ENCODE measurements at places on chromosomes 5 and 9. TPM values are rescaled to one million over a fixed set of nuclear protein-coding genes. Genes with fewer than 3 reads are reported as not detected.

PCDHGB3 gene
- 2.9 TPM for polyA plus RNA-seq

DNA sequence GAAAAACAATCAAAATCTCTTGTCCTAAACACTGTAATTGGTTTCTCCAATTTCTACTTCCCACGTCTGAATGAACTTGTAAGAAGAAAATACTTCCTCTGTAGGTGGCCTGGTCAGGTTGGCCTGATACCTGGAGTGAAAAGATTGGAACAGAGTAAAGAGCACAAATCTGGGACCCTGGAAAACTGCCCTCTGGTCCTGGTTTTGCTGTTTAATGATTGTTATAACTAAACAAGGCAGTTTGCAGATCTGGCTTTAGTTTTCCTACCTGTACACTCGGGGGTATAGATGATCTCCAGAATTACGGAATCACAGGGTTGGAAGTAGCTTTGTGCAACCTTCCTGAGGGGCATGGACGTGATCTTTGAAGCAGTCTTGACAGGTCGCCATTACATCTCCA is 67.6 kb downstream of the ZSWIM6 start:
- no peak for DNase-seq

DNA sequence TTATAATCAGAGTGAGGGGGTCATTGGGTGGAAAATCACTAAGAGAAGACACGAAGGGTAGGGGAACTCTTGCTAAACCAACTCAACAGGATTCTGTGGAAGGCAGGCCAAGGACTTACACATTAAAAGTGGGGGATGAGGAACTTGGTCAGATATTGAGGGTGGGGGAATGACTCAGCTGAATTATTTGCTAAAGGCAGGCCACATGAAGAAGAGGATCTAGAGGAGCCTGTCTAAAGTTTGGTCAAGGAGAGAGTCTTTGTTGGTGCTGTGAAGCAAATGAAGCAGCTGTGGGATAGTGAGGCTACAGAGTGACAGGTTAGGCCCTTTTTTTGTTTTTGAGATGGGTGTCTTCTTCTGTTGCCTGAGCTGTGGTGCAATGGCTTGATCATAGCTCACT is 63.9 kb upstream of the SPRY4 start:
- no peak for DNase-seq

DNA sequence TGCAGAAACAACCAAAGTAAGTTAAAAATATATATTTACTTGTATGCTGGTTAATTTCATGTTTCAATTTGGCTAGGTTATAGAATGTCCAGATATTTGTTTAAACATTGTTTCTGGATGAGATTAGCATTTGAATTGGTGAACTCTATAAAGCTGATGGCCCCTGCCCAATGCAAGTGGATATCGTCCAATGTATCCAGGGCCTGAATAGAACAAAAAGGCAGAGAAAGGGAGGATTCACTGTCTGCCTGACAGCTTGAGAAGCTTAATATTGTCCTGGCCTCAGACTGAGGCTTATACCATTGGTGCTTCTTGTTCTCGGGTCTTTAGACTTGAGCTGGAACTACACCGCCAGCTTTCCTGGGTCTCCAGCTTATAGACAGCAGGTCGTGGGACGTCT is 446.7 kb upstream of the ACTBL2 start:
- DNase-seq, result no peak
